Heart left ventricle (tissue), 16 donors: ENCODE measurements at places on chromosomes 1 and 21. TPM values are rescaled to one million over a fixed set of nuclear protein-coding genes. Genes with fewer than 3 reads are reported as not detected.

DNA sequence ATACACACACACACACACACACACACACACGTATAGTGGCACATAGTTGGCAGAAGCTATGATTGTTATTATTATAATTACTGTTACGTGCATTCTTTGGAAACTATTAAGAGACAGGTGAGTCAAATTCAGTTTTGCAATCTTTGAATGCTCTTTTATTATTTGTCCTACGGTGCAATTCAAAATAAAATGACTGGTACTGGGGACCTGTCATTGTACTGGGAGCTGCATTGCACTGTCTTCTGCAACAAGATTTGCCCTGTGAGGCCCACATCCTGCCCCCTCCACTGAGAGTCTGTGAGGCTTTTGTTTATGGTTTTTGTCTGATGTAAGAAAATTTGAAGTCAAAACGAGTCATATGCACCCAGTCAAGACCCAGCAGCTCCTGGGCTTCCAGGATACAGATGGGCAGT is 1.9 kb downstream of the LY9 start:
- DNase-seq = no peak

GRCh38 chr1:235329139-235329902 is 951 bp downstream of the GGPS1 start:
- no peak for DNase-seq

DNA sequence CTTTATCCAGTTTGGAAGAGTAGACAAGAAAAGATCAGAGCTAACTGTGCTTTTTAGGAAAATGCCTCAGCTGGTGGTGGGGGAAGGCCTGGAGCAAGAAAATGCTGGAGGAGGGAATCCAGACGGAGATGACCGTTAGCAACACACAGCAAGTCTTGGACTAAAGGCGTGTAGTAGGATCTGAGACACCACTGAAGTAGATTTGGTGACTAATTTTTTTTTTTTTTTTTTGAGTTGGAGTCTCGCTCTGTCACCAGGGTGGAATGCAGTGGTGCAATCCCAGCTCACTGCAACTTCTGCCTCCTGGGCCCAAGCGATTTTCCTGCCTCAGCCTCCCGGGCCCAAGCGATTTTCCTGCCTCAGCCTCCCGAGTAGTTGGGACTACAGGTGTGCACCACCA is 41.2 kb downstream of the LPAR3 start:
- no peak for DNase-seq

DNA sequence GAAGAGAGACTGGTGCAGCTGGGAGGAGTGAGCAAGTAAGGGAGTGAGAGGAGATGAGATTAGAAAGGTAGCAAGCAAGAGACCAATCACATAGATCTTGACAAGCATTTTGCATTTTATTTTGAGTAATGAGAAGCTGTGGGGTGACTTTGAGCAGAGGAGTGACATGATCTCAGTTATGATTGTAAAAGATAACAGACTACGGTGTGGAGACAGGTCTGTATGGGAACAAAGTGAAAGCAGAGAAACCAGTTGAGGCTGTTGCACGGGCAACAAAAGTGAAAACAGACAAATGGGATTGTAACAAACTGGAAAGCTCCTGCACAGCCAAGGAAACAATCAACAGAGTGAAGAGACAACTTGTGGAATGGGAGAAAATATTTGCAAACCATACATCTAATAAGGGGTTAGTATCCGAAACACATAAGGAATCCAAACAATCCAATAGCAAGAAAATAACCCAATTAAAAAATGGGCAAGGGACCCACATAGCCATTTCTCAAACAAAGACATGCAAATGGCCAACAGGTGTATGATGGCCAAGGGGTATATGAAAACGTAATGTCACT is 68.4 kb downstream of the SNRPE start:
- no peak for DNase-seq

GRCh38 chr1:150521196-150521968 is 5.8 kb downstream of the FALEC start:
- DNase-seq = no peak

DNA sequence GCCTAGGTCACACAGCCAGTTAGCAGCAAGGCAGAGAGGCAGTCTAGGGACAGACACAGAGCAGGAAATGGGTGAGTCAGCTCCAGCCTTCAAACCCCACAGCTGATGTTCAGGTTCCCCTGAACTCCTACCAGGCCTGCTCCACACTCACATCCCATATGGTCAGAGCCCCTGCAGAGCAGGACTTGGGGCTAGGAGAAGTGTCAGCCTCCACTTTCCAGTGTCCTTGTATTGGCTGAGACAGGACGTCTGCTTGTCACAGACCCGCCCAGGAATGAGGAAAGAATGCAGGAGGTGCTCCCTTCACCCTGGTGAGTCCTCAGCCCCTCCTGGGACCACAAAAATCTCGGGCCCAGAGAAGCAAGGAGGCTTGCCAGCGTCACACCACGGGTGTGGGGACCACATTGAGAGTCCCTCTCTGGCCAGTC is 92.5 kb downstream of the LACTBL1 start:
- no peak for DNase-seq

GRCh38 chr1:28087614-28088167 is 719 bp downstream of the EYA3 start:
- no peak for DNase-seq

DNA sequence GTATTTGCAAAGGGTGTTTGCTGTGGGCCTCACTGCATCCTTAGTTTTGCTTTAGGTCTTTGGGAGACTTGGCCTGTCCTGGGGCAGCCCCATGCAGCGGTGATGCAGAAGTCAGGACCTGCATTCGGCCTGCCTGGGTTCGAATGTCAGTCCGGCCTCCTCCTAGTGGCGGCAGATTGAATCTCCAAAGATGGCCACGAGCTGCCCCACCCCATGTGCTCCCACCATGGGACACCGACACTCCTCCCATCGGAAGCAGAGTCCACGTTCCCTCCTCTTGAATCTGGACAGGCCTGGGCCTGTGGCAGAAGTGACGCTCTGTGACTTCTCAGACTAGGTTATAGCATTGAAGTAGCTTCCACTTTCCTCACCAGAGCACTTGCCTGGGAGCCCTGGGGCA is 16.3 kb upstream of the NPPB start:
- DNase-seq = no peak

The CD1D gene
- total RNA-seq = 1.7 TPM

The AVPR1B gene
- total RNA-seq = not detected

The STUM gene
- total RNA-seq = 1.7 TPM

The C1orf53 gene
- total RNA-seq = 3.1 TPM
